ENCODE measurements at places on chromosomes 1 and 21.

DNA sequence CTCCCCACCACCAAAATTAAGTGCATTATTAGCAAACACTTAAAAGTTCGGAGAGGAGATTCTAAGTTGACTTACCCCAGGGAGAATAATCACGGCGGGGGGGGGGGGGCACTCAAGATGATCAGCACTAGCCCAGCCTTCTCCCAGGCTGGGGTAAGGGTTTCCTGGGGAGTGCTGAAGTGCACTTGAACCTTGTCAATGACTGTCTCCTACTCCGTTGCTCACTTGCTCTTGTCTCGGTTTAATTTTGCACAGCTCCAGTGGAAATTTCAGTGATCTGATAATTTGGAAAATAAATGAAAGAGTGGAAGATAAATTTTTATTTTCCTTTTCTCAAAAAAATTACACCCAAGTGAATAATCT lies 59.2 kb downstream of the PBX1 start:
- no peak for DNase-seq

DNA sequence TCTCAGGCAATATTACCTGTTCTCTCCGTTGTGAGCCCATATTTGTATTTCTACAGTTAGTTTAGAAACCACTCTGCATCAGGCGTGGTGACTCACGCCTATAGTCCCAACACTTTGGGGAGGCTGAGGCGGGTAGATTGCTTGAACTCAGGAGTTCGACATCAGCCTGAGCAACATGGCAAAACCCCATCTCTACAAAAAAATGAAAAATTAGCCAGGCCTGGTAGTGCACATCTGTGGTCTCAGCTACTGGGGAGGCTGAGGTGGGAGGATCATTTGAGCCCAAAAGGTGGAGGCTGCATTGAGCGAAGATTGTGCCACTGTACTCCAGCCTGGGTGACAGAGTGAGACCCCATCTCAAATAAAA lies 19.7 kb upstream of the ID3 start:
- DNase-seq: no peak

DNA sequence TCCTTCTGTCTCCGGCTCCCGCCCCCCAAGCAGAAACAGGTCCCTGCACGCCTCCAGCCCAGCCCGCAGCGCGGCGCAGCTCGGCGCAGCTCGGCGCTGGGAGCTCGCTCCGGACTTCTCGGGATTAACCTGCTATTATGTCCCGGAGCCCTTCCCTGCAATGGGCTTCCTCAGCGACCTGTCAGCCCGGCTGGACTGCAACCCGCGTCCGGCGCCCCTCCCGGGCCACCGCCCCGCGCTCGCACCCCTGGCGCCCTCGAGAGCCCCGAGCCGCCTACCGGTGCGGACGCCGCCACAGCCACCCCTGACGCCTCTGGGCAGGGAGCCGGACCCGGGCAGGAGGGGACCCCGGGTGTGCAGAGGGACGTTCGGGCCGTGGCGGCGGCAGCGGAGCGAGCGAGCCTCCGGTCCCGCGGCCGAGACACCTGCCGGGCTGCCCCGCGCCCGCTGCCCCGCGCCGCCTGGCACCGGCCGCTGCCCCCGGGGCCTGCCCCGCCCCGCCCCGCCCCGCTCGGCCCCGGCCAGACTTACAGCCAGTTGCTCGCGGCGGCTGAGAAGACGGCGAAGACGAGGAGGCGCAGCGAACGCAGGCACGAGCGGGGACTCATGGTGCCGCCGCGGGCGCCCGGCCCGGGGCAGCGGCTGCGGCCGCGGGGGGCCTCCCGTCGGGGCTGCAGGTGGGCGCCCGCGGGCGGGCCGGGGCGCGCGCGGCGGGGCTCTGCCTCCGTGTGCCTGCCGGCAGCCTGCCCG lies 407 bp downstream of the WNT4 start:
- no peak for DNase-seq

- no peak for DNase-seq
Measured at GRCh38 chr1:70627910-70628309, 216.8 kb downstream of the CTH start.

DNA sequence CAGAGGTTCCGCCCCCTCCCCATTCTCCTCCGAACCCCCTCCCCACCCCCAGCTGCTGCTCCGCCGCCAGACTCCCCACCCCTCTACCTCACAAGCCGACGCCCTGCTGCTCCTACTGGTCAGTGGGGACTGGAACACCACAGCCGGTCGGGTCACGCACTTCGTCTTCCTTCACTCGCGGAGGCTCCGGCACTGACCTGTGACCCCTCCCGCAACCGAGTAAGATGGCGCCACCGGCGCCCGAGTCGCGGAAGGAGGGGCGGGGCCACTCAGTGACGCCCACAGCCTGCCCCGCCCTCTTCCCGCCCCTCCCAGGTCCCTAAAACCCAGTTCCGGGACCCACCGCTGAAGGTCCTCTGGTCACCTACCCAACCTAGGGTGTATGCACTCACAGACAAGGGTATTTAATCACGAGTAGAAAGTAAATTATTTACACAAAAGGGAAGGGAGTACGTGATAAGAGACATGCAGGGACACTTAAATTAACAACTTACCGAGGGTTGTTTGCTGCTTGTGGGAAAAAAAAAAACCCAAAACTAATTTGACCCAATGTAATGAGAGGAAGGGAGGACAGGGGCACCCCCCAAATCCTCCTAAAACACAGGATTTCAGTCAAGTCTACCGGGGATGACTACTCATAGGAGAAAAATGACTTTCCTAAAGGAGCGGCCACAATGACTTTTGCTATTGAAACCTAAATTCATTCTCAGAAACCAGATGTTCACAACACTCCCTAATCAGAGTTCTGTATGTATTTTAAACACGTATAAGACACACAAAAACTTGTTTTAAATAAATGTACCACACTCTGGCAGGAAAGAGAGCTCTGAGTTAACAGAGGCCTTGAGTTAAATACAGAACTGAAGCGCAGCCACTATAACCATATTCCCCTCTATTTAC lies at the start of gene RIT1:
Gene RIT1, minus strand, starts transcription at position 194 of the 900 bp plus-strand sequence. CDS start 588 bp downstream, outside the sequence.
- peak; percentile 75 for DNase-seq

DNA sequence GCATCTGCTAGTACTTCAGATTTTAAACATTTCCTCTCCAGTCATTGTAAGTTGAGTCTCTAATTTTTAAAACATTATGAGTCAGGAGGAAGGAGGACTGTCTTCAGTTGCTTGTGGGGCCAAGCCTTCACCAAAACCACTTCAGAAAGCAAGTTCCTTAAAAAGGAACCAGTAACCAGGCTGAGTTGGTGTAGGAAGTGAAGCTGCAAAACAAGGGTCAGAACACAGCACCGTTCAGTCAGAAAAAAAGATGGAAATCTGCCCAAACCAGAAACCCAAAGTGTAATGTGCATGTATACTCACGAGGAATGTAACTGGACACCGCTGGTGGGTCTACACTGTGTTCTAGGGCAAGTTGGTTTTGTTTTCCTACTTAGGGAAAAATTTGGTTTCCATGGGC lies 402.1 kb downstream of the SETD4 start:
- DNase-seq: no peak

GRCh38 chr1:85078903-85079302 lies 30.6 kb upstream of the MCOLN3 start:
- no peak for DNase-seq

DNA sequence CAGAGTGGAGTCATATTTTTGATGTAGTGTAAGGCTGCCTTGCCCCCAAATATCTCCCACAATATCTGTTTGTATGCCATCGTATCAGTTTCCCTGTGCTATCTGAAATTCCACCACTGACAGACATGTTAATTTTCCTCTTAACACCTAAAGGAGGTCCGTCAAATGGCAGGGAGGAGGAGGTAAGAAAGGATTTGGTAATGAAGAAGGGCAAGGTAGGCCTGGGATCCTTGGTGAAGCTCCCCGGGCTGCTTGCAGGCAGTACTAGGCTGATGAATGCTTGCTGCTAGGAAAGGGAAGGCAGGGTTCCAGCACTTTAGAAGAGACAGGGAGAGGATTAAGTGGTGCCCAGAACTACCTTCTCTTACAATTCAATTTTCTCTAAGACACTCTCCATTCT lies 402.4 kb upstream of the ZP4 start:
- DNase-seq: no peak

- no peak for DNase-seq
Measured at GRCh38 chr1:66351478-66351877, 182.5 kb upstream of the SGIP1 start.

GRCh38 chr1:182910143-182910542 lies 42.8 kb downstream of the SHCBP1L start:
- DNase-seq: no peak

GRCh38 chr1:160125746-160126145 lies 10.2 kb downstream of the ATP1A2 start:
- peak; percentile 93 for DNase-seq

GRCh38 chr1:107777664-107778047 lies 187.3 kb downstream of the VAV3 start:
- DNase-seq: no peak

- no peak for DNase-seq
Measured at GRCh38 chr1:44631333-44631646, 43.0 kb downstream of the TMEM53 start.

DNA sequence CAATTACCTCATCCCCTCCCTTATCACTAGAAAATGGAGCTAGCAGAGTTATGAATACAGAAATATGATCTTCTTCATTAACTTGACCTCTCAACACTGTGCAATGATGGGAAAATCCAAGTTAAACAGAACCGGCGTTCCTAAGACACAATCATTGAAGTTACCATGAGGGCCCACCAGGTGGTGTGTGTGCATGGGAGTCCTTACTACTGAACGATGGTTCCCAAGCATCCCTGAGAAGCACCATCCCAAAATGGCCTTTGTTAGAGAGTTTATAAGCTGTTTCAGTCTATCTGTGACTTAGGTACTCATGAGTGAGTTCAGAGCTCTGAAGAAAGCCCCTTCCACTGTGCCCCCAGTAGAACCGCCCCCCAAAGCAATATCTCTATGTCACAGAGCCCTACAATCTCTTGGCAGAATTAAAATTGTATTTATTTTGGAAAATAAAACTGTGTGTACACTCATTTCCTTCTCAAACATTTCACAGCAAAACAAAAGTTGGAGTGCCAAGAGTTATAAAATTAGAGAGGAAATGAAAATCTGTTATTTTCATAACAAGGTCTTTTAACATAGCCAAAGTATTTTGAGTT lies 56.8 kb downstream of the PLD5 start:
- DNase-seq: peak; percentile 46

- DNase-seq: no peak
Measured at GRCh38 chr1:221699978-221700519, 41.8 kb downstream of the DUSP10 start.

DNA sequence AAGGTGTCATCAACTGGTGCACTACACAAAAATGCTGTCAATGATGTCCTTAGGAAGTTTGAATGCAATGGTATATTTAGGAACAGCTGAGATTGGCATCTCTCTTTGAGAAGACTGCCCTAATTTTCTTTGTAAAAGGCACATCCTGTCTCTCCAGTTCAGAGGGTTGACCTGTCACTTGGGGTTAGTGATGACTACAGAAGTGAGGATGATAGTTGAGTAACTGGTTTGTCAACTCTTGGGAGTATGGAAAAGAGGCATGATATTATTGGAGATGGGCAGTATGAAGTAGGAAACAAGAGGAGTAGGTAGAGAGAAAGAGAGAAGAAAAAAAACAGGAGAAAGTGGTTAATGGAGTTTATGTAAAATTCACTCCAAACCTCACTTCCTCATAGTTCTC lies 40.4 kb upstream of the PIGC start:
- DNase-seq: no peak

GRCh38 chr1:245485996-245486395 lies 331.2 kb downstream of the KIF26B start:
- DNase-seq: no peak

DNA sequence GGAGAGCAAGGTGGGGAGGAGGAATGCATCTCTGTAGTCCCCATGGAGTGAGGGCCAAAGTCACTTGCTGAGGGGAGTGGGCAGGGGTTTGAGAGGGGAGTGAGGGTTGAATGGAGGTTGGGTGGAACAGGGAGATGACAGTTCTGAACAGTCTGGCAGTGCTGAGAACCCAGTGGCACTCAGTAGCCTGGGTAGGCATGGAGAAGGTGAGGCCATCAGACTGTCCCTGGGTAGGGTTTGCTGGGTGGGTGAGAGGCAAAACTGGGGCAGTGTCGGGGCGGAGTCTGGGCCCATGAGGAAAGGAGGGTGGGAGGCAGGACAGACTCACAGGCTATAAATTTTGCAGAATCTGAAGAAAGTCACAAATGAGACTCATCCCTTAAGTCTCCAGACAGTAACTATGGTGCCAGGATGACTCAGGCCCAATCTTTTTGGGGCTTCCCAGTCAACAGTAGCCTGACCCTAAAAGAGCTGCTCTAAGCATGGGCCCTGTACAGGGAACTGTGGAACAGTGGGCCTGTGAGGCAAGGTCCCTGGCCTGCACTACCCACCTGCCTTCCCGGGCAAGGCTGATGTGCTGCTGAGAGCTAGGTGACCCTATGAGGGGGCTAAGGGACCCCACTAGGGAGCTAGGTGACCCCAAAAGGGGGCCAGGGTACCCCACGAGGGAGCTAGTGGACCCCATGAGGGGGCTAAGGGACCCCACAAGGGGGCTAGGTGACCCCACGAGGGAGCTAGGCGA lies 51.0 kb upstream of the DMRTB1 start:
- no peak for DNase-seq

- DNase-seq: peak; percentile 52
Measured at GRCh38 chr1:219432191-219432606, 180.7 kb downstream of the ZC3H11B start.

GRCh38 chr1:198598796-198599321 lies 40.0 kb upstream of the PTPRC start:
- peak; percentile 85 for DNase-seq

GRCh38 chr1:242710847-242711246 lies 186.3 kb upstream of the PLD5 start:
- DNase-seq: no peak

DNA sequence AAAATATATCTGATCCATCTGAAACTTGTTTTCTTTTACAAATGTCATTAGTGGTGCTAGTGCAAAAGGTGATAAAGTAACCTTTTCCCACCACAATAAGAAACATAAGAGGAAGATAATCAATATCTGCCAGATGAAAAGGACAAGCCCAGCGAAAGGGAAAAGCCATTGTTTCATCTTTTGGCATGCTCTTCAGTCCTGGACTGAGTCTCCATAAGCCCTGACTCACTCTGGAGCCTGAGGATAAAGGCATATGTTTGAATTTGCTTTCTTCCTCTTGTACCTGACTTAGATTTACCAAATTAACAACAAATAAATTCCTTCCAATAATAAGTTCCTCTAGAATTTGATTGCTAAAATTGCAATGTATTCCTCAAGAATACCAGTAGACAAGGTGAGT lies 13.6 kb downstream of the DNAJC11 start:
- no peak for DNase-seq

DNA sequence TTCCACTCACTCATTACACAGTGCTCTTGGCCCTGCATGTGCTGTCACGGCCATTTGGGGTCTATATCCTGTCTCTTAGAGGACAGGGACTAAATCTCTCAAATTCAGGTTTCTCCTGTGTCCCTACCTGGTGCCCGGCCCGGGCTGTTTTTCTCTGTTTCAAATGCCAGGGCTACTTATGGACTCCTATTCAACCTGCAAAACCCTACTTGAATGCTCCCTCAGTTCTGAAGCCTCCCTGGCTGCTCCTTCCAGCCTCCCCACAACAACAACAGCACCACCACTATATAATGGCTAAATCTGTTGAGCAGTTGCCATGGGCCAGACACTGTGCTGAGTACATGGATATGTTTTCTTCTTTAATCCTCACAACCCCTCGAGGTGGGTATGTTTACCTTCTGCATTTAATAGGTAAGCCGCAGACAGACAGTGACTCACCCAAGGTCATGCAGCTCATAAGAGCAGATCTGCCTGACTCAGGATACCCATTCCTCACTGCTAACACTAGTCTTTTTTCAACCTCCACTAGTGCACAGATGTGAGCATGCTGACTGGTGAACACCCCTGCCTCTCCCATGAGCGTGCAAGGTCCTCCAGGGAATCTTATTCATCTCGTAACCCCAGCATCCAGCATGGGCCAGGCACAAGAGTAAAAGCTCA lies 29.9 kb downstream of the DHRS3 start:
- peak; percentile 89 for DNase-seq

GRCh38 chr1:200409203-200409760 lies 554 bp downstream of the ZNF281 start:
- DNase-seq: no peak
